ENCODE measurements at places on chromosomes 16 and 17.

DNA sequence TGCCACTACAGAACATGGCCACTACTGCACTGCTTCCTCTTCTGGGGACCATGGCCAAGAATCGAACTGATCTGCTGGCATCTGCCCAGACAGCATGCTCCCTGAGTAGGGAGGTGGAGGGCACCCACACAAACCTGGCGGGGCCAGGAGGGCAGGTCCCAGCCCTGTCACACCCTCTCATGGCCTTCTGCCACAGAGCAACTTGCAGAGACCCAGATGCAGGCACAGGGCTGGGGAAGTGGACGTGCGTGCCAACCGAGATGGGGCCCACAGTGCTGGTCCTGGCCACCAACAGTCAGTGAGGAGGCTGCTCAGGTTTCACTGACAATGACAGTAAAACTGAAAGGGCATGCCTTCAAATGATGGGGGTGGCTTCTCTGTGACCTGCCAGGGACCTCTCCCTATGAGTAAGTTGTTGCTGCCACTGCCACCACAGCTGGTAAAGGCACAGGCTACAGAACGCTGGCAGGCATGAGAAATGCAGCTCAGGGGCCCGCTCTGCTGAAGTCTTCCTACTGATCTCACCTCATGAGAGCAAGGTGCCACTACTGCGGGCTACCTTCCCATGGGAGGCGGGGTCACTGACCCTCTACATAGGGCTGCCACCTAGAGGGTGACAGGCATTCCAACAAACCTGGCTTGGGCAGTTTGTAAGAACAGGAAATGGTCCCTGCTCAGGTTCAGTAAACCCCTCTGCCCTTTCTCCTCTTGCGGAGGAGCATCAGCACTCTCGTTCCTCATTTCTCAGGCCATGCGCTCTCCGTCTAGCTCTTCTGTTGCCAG lies 15.5 kb downstream of the HIC1 start:
- peak; percentile 66 for DNase-seq

DNA sequence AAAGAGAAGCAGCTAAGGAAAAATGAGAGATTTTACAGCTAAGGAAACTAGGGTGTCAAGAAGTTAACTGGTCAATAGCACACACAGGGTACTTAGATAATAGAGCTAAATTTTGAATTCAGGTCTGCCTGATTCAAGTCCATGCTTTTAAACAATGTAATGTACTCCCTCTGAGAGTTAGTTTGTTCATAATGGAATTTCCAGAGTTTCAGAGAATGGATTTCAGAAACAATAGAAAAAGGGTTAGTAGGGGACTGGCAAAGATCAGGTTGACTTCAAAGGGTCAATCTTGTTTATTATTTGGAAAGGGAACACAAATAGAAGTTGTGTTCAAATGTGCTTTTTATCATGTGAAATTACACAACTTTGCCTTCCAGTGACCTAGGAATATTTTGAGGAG lies 17.9 kb downstream of the NSRP1 start:
- no peak for DNase-seq

GRCh38 chr16:6341981-6342380 lies 990.7 kb upstream of the RBFOX1 start:
- DNase-seq: no peak

GRCh38 chr16:87342978-87343752 lies 26.0 kb upstream of the C16orf95 start:
- no peak for DNase-seq

DNA sequence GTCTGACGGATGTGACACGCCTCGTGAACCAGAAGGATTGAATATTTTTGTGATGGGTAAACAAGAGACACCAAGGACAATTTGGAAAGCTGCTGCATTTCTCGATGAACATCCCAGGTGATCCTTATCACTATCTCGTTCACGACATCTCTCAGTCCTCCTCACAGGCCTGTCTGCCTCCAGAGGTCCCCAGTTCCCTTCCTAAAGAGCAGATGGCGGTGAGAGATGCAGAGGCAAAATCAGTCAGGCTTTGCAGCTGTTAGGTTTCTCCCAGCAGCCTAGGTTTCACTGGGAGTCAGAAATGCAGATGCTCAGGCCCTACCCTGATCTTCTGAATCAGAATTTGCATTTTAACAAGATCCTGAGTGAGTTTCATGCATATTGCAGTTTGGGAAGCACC lies 23.6 kb downstream of the SCPEP1 start:
- DNase-seq: no peak

DNA sequence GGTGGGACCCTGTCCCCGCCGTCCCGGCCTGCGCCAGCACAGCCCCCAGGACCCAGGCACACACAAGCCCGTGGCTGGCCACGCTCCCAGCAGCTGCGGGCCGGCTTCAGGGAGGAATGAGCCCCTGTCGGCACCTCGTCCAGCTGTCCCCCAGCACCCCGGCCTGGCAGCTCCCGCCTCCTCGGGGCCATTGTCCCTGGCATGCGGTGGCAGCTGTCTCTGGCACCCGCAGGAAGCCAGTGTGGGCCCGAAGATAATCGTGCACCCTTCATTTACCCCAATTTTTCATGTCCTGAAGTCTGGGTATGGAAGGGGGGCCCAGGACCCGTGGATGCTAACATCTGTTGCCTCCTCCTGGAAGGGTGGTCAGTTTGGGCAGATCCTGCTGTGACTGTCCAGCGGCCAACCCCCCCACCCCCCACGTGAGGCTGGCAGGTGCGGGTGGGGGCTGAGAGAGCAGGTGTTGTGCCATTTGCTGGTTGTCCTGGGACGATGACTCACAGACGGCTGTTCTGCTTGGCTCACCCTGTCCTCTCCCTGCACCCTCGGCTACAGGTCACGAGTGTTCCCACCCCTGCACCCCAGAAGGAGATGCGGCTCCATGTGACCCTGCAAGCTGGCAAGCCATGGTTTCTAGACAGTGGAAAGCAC lies 4.0 kb upstream of the LMF1 start:
- no peak for DNase-seq
